ENCODE measurements at places on chromosomes 12 and 14. TPM values are rescaled to one million over a fixed set of nuclear protein-coding genes. Genes with fewer than 3 reads are reported as not detected.

DNA sequence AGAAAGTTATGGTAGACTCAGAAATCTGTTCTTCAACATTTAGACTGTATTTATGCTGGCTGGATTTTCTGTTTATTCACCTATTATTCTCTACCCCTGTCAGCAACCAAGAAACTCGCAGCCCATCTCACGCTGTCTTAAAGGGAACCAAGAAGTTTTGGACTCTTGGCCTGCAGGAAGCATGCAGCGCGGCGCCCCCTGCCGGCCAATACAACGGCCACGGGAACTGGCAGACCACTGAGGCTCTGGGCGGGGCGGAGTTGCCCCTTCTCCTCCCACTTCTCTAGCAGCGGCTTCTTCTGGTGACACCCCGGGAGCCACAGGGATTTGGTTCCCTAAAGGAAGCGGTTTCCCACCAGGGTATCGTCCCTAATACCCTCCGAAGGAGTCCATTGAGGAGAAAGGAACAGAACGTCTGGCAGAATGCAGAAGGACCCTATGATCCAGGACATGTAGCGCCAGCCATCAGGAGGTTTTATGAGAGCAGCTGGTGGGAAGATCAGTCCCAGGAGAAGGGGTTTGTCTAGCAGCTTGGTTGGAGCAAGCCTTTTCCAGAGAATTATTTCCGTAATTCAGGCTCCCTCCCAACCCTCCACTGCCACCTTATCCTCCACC is 21.0 kb upstream of the RNASE2 start:
- peak; percentile 16 for DNase-seq

- no peak for DNase-seq
These were observed 48.7 kb upstream of the NAV3 start for GRCh38 chr12:77782034-77782433.

DNA sequence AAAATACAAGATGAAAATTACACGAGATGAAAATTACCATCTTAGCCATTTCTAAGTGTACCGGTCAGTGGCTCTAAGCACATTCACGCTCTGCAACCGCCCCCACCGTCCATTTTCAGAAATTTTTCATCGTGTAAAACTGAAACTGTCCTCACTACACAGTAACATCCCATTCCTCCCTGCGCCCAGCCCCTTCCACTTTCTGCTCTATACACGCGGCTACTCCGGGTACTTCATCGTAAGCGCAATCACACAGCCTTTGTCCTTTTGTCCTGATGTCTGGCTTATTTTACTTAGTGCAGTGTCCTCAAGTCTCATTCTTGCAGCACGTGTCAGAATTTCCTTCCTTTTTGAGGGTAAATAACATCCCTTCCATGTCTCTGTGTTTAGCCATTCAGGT is 3.6 kb upstream of the GPR132 start:
- no peak for DNase-seq

DNA sequence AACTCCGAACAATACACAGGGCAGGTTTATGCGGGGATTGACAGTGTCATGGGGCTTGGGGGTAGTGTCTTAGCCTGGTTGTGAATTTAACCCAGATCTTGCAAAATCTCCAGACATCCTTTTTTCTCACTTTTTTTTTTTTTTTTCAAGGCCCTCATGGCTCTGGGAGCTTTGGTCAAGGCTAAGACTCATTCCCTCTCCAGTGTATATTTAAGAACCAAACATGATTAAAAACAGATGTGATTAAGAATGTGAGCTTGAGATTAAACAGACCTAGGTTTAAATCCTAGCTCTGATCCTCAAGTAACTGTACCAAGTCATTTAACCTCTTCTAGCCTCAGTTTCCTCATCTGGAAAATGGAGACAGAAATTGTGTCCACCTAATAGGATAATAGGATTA is 151.7 kb upstream of the FUT8 start:
- DNase-seq = no peak

DNA sequence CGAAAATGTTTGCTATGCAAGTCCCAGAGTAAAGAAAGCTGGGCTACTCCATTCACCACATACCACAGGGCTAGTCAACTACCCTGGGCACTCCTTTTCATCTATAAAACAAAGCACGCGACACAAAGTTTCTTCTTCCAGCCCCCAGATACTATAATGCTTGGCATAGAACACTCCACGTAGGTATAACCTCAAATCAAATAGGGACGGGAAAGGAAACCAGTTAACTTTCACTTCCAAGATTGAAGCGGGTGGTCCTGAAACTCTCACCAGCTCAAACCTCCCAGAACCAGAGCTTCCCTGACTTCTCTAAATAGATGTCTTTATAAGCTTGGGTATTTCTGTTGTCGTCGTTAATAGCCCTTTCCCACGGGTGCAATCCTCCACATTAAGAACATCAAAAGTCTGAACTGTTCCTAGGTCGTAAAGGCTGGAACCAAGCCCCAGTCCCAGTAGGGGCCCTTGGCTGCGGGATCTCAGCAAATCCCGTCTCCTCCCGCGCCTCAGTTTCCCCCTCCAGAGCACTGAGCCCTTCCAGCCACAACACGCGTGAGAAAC is 647 bp downstream of the LGMN start:
- DNase-seq = no peak

- DNase-seq = no peak
These were observed 358.1 kb downstream of the RAD51B start for GRCh38 chr14:68177728-68178127.

DNA sequence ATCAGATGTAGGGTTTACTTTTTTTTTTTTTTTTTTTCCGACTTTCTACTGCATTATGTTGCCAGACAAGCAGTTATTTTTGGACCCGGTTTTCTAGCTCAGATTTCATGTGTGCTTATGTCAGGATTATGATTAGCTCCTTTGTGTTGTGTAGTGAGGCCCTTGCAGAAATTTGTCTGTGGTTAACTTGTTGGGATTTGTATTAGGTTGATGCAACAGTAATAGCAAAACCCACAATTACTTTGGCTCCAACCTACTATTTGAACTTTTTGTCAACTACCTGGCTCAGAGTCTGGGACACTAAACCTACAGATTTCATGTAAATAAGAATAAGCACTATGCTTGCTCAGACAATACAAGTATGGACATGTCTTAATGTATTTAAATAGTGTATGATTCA is 44.1 kb upstream of the KCNJ8 start:
- no peak for DNase-seq

GRCh38 chr12:24560831-24561271 is 388.1 kb downstream of the BCAT1 start:
- no peak for DNase-seq

DNA sequence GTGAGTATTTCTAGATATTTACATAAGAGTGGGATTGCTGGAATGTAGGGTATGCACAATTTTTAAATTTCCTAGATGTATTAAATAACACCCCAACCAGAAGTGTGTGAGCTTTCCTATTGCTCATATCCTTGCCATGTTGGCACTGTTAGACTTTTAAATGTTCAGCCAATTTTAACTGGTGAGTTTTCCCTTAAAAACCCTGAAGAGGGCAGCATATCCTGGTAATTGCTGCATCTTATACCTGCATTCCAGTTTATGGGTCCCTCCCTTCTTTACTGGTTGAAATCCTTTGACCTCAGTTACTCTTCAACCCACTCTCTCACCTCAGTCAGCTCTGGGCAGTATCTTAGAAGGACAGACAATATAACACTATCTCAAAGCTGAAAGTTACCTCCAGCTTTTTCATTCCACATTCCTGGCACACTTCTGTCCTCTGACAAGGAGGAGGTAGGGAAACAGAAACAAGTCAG is 270.6 kb downstream of the PAWR start:
- no peak for DNase-seq

DNA sequence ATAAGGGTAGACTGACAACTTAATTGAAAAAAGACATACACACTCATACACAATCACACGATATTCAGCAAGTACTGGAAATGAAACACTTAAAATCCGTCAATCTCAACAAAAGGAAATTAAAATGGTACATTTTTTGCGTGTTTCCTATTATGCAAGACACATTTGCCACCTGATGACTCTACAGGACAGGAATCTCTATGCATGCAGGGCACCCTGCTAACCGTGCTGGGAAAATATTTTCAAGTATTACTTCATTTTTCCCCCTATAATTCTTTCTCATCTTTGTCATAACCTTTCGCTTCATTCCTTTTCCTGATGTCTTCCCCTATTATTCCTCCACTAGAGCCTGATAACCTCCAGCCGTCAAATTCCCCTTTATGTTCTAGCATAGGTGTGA is 150.2 kb downstream of the TMEM132D start:
- DNase-seq = no peak

DNA sequence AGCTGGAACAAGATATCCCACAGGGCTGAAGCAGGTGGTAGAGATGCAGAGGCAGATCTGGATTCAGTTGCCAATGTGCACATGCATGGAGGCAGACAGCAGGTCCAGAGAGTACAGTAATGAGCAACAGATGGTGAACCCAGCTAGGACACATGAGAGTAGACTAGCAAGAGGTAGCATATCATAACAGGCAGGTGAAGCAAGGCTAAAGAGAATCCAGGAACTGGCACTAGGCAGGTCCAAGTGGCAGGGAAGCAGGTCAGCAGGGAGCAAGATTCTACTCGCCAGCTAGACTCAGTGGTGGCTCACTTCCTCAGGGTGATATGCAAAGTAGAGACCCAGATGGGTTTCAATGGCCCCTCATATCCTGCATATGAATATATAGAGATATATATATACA is 15.3 kb upstream of the MYF6 start:
- no peak for DNase-seq

GRCh38 chr12:107685360-107686248 is at the start of gene PWP1:
Gene PWP1, plus strand, starts transcription at chr12:107685799. Its CDS starts 101 bp downstream, at chr12:107685900.
- DNase-seq = peak; percentile 96

DNA sequence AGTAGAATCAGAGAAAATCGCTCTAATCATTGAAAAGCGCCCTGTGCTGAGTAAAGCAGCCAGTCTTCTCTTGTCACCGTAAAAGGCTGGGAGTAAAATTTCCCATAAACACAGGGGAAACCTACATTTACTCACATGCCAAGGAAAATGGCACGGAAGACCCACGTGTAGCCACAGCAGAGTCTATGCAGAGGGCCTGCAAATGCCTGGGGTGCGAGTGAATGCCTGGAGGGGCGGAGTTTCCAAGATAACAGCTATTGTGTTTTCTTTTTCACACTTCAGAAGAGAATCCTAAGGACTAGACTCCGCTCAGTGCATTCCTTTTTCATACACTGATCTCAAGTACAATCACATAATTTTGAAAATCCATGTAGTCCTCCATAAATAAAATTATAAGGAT is 159.9 kb upstream of the FOXN3 start:
- no peak for DNase-seq

Gene LYZ
- total RNA-seq = 3.3 TPM

Gene KRT85
- not detected for total RNA-seq

Gene CLEC4A
- 0.75 TPM for total RNA-seq

Gene ITFG2
- 73.5 TPM for total RNA-seq

Gene DHRS2
- total RNA-seq = not detected

Gene LRRC23
- 7.2 TPM for total RNA-seq

Gene RPS26
- 36.7 TPM for total RNA-seq
